GDM1 (cell line): ENCODE measurements at places on chromosomes 2 and 18.

- DNase-seq = no peak
Measured at GRCh38 chr2:27561060-27561459, 21.8 kb upstream of the ZNF512 start.

DNA sequence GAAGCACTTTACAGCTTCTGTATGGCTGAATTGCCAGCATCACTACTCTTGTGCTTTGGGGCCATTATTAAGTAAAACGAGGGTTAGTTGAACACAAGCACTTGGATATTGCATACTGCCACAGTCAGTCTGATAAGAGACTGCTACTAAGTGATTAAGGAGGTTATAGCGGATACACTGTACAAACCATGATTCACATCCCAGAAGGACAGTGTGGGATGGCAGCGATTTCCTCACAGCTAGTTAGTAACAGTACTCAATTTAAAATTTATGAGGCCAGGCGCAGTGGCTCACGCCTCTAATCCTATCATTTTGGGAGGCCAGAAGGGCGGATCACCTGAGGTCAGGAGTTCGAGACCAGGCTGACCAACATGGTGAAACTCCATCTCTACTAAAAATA, 2.6 kb upstream of the BMPR2 start:
- DNase-seq = no peak

GRCh38 chr2:46538393-46538792, 59.0 kb downstream of the TMEM247 start:
- no peak for DNase-seq

- DNase-seq = peak; percentile 51
Measured at GRCh38 chr2:65366595-65367125, 65.7 kb downstream of the SPRED2 start.

DNA sequence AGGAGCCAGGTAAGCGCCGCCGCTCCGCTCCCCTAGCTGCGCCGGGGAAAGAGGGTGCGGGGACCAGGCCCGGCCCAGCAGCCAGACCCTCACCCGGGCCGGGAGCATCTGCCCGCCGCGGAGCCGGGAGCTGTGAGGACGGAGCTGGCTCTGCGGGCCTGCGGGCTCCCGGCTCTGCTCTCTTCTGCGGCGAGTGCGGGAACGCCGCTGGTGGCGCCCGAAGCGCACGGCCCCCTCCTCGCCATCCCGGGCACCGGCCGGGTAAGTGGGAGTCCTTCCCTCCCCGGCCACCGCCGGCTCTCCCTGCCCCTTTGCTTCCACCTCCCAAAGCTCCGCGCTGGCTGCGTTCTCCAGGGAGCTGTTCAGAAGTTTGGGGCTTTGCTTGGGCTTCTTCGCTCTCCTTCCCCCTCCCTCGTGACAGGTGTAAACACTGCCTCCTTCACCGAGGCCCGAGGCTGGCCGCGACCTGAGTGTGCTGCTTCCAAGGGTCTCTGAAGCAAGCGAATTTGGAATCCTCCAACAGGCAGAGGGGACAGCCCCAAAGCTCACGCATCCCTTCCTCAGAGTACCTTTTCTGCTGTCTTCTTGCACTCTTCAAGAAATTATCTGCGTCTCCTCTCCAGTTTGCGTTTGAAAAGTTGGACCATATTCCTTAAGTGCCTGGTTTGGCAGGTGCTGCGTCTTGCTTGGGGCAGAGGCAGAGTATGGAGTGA, 632 bp downstream of the AFTPH start:
- no peak for DNase-seq

DNA sequence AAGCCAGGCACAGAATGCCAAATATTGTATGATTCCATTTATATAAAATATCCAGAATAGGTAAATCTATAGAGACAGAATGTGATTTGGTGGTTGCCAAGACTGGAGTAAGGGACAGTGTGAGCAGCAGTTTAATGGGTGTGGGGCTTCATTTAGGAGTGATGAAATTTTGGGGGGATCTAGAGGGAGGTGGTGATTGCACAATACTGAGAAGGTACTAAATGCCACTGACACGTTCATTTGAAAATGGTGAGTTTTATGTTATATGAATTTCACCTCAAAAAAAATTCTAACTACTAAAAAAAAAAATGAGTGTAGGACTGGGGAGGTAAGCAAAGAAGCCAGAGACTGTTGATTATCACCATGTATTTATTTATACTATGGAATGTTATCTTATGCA, 974.5 kb upstream of the ZEB2 start:
- no peak for DNase-seq

DNA sequence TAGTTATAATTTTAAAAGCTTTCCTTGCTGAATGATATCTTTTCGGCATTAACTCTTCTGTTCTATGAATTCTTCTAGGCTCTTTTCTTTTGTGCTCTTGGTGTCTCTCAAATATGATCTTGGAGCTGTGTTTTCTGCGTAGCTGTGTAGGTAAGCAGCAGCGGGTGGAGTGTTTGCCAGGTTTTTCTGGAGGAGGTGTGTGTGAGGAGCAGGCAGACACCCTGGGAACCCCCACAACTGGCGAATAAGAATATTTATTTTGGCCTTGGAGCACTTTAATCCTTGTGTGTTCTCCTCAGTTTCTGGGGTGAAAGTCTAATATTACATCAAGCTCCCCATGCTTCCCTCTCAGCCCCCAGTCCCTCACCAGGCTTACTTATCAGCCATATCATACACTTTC, 232.0 kb upstream of the FANCL start:
- no peak for DNase-seq

DNA sequence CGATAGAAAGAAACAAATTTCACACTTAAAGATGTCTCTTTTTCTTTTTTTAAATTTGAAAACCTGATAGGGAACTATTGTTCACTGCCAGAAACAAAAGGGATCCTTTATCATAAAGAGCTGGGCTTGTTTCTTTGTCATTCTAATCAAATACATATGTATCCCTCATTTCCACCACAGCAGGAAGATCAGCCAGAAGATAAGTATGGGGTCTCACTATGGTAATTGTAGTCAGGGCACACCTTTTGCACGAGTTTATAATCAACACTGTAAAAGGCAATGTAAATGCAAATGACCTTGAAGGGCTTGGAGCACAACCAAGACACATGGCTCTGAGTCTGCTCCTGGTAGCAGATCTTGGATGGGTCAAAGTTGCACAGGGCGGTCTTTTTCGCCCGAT, 109.5 kb downstream of the NXPH2 start:
- DNase-seq = no peak

- DNase-seq = no peak
Measured at GRCh38 chr2:195049372-195050031, 607.5 kb upstream of the SLC39A10 start.

- DNase-seq = no peak
Measured at GRCh38 chr2:48459921-48460320, 70.0 kb upstream of the STON1 start.

DNA sequence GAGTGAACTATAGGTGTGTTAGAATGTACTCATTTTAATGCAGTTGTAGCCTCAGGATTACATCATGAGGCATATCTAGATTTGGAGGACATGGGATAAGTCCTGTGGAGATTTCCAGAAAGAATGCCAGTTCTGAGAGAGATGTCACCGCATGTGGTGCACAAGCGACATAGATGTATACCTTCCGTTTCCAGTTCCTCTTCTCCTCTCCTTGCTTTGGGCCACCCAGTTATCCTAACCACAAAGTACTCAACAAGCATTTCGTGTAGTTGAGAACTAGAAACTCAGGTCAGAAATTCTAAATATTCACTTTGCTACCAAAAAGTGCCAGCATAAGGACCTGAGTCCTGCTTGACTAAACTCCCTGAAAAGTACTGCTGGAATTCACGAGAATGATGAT, 66.5 kb downstream of the KCTD18 start:
- DNase-seq = no peak

- no peak for DNase-seq
Measured at GRCh38 chr2:241944821-241945220, 75.3 kb downstream of the RTP5 start.

- DNase-seq = no peak
Measured at GRCh38 chr2:200087451-200087850, 132.1 kb downstream of the MAIP1 start.

- DNase-seq = no peak
Measured at GRCh38 chr2:158191076-158191895, 89.6 kb downstream of the UPP2 start.

DNA sequence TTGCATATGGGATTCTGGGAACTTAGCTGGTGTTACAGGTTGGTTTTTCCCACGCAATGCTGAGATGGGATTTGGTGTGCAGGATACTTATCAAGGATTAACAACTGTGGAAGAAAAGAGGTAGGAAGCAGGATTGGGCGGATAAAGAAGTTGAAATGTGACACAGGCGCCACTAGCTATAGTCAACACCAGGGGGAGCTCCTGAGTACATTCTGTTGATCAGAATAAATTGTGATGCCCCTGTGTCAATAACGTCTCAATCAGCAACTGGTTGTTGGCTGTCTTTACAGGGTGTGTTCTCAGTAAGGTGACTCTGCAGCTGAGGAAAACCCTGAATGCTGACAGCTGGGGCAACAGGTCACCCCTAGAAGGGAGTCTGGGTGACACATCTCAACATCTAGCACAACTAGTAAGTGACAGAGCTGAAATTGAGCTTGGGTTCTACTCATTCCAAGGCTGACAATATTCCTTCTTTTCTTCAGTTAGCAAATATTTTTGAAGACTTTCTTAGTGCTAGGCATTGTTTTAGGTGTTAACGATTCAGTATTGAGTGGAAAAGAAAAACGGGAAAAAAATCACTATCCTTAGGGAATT, 143.0 kb downstream of the ARL6IP6 start:
- no peak for DNase-seq

- no peak for DNase-seq
Measured at GRCh38 chr2:26561376-26561775, 79.8 kb downstream of the CIB4 start.

- DNase-seq = no peak
Measured at GRCh38 chr2:60794271-60794863, 38.3 kb downstream of the PAPOLG start.

DNA sequence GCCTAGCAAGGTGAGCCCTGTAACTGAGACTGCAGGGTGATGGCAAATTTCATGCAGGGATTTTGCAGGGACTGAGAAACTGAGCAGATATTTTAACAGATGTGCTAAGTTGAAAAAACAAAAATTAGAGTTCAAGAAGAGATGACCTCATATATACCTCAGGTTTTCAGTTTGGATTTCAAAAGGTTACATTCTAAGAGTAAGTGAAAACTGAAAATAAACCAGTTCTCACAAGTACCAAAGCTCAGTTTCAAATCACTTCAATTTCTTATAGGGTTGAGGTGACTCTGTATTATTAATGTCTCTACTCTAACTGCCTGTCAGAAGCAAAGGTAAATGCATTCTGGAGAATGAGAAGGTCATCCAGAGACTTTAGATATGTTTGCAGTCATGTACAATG, 237.4 kb upstream of the VRK2 start:
- DNase-seq = no peak
